ENCODE measurements at places on chromosomes 1 and 21. TPM values are rescaled to one million over a fixed set of nuclear protein-coding genes. Genes with fewer than 3 reads are reported as not detected.

TTC39A gene
- total RNA-seq = 0.25 TPM

DNA sequence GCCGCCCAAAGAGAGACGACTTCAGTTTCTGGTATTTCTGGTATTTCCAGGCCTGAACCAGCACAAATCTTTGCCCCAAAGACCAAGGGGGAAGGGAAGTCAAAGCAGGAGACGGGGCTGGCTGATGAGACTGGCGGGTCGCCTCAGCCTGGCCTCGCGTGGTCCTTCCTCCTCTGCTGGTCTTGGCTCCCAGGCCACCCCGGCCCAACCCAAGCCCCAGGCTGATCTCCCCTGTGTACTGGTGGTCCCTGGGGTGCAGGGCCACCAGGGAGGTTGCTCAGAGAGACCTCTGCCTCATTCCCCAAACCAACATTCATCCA, 19.9 kb downstream of the WNT4 start:
- no peak for DNase-seq

DNA sequence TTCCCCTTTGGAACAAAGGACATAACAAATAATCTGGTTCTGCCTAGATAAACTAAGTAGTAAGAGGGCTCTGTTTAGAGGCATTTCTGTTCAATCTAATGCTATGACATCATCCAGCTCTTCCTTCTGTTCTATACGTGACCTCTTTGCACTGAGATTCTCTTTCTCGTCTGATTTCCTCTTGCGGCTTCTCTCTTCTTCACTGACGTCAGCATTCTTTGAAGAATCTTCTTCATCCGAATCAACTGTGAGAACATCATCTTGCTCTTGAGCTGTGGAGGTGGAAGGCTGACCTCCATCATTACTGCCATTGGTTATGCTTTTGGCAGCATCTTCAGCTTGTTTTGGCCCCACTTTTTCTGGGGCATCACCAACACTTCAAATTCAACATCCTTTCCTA, 130.4 kb downstream of the HS2ST1 start:
- DNase-seq = no peak

DNA sequence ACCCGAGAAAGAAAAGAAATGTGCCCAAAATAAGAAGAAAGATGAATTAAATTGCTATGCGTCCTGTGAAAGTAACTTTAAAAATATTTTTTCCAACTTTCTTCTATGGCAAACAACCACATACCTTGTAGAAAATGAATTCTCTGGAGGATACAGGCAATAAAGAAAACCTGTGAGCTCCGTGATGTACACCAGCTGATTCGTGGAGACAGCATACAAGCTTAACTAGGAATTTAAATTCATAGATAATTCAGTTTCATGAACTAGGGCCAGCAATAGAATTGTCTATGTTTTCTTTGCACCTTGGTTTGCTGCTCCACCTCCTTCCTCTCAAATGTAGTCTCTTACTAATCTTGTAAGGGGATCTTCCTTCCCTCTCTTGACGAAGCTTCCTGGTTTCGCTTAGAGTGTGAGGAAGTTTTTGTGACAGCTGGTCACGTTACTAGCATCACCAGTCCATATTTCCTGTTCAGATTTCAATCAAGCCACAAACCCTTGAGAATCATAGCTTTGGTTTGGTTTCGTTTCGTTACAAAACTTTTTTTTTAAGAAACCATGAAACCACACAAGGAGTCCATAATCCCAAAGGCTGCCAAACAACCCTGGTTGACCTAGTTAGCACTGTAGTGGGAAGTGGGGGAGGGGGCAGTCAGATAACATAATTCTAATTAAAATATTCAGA, 35.8 kb downstream of the GREM2 start:
- DNase-seq = peak; percentile 63

- DNase-seq = no peak
Measured at GRCh38 chr1:222021129-222021528, 279.2 kb upstream of the DUSP10 start.

Measured in fibroblast of the aortic adventitia (primary cell).